ENCODE measurements at places on chromosomes 11 and 22.

DNA sequence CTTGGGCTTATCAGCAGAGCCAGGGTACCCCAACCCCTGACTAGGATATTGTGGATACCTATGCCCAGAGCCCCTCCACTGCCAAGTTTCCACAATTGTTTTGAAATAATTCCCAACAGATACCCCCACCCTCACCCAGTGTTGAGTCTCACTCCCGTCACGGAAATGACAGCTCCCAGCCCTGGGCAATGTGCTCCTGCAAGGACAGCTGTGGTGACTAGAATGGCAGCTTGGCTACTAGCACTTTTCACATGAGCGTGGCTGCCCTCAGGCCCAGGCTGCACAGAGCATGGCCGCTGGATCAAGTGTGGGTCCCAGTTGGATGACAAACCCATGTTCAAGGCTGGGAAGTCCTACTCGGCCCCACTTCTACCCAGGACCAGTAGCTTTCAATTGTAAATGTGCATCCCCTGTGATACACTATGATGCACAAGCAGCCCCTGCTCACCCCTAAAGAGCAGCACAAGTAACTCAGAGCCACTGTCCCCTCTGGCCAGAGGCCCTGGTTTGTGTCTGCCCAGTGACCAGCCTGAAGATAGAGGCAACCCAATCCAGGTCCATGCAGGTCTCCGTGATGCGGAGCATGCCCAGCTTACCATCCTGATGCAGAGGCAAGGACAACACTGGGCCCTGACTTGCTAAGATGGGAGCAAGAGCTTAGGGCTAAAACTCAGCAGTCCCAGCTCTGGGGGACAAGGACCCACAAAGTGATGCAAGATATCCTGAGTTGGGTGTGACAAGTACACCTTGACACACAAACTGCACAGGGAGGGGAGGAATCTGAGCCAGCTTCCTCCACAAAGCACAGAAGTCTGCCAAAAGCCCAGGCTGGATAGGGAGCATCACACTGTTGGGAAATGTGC lies 13.2 kb downstream of the KCNQ1OT1 start:
- DNase-seq = no peak

DNA sequence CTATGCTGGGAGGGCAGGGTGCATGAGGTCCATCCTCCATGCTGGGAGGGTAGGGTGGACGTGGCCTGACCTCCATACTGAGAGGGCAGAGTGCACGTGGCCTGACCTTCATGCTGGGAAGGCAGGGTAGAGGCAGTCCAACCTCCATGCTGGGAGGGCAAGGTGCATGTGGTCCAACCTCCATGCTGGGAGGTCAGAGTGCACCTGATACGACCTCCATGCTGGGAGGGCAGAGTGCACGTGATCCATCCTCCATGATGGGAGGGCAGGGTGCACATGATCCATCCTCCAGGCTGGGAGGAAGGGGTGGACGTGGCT lies 622.2 kb downstream of the BRD1 start:
- DNase-seq = no peak

DNA sequence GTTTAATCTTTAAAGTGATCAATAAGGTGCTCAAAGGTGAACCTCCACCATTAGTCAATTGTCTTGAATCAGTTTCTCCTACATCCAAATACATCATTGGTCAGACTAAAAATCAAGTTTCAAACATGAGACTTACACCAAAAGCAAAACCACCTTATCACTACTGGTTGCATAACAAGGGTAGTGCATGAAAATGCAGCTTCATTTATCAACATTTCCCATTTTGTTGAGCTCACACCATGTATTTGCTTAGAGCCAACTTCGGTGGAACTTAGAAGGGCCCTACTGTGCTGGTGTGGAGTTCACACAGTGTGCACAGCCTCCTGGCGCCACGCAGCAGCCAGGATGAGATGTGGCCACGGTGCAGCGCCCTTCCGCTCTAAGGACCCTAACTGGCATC lies 23.1 kb upstream of the PHLDA2 start:
- no peak for DNase-seq

DNA sequence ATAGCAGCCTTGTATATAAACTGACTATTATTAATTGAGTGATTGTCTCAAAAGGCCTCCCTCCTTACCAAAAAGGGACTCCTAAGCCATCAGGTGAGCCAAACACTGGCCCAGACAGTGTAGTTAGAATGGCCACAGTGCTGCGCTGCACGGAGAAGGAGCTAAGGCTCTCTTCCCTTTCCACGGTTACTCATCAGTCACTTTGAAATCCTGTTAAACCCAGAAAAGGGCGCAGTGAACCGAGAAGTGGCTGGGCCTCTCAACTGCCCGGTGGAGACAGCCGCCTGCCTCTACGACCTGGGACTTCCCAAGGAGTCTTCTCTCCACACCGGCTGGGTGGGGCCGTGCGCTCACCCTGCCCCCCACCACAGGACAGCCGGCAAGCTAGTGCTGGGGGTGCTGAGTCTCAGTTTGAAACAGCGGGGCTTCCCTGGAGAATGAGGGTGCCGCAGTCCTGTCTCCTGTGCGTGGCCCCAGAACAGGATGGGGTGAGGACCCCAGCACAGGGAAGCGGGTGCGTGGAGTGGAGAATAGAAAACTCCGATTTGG lies 1.3 kb downstream of the MYH9 start:
- DNase-seq = no peak

DNA sequence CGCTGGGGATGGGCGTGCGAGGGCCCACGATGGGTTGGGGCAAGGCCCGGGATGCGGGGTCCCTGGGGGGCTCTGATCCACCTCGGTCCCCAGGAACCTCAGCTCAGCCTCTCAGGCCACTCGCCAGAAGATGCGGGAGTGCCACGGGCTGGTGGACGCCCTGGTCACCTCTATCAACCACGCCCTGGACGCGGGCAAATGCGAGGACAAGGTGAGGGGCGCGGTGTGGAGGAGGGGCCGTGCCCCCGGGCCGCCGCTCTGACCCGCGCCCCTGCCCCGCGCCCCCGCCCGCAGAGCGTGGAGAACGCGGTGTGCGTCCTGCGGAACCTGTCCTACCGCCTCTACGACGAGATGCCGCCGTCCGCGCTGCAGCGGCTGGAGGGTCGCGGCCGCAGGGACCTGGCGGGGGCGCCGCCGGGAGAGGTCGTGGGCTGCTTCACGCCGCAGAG lies 6.3 kb downstream of the PKP3 start:
- no peak for DNase-seq

DNA sequence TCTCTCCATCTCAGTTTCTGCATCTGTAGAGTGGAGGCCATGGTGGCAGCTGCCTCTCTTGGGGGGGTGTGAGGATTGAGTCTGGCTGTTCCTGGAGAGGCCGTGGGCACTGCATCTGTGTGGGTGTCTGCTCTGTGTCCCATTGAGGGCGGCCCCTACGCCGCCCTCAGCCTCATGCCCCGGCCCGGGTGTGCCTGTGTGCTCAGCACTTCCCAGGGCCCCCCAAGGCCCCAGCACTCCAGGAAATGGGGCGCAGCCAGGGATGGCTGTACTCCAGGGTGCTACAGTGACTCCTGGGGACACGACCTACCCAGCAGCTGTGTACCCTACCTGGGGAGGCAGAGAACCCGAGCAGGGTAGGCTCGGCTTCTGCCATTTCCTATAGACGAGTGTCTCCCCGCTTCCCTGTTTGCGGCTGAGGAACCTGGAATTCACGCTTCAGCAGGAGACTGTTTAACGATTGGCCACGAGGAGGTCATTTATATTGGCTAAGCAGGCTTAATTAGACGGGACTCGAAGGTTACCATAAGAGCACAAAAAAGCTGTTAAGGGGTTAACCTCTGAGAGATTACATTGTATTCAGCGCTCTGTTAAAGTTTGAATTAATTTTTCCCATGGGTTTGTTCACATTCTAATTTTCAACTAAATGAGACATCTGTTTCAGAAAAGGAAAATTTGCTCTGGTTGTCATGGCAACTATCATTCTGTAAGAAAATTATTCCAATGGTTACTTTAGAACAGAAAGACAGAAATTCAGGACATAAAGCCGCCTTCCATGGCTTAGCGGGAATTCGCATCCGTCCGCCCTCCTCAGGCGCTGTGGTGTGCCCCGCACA lies 76.4 kb downstream of the MPPED1 start:
- no peak for DNase-seq

DNA sequence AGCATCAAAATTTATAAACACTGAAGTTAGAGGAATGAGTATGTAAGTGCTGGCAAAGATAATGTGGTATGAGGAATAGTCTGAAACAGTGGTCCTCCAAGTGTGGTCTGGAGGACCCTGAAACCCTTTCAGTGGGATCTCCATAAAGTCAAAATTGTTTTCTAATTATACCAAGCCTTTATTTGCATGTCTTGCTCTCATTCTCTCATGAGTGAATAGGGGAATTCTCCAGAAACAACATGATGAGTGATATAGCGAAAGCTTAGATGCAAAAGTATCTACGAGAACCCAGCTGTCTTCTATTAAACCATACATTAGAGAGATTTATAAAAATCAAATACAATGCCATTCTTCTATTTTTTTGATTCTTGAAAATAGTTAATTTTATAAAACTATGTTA lies 145.0 kb upstream of the RAG2 start:
- no peak for DNase-seq

DNA sequence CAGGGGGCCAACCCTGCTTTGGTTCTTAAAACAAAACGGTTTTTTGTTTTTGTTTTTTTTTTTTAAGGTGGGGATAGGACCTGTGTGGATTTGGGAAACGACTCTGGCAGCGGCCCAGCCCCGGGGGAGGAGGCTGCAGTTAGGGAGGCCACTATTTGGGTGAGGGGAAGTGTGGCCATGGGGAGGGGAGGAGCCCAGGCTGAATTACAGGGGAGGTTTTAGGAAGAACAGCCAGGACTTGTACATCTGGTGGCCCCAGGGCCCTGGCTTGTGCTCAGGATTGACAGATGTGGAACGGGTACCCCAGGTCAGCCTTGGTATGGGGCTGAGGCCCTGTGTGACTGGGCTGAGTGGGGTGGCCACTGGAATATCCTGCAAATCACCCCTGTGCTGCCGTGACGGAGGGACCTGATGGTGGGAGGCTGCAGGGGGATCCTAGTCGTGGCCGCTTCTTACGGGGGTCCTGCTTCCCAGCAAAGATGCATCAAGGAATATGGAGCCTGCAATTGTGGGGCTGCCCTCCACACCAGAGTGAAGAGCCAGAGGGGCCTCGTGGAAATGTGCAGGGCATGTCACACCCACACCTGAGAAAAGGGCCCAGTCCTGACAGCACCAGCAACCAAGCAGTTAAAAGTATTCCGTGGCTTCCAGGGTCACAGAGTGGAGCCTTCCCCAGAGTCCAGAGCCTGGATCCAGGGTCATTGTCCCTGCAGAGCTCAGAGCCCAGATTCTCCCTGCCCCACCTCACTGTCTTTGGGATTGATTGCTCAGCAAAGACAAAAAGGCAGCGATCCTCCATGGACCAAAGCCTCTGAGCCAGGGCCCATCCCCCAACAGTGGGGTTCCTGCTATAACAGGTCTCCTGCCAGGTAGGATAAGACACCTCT lies 55.2 kb upstream of the WNT7B start:
- no peak for DNase-seq

DNA sequence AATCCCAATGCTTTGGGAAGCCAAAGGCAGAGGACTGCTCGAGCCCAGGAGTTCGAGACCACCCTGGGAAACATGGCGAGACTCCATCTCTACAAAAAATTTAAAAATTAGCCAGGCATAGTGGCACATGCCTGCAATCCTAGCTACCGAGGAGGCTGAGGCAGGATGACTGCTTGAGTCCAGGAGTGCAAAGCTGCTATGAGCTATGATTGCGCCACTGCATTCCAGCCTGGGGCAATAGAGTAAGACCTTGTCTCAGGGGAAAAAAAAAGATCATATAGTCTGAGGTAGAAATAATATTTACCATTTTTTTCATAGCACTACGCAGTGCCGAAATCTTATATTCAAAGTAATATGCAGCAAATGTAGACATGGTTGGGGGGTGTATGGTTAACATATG lies 47.8 kb downstream of the MRTFA start:
- DNase-seq = no peak

GRCh38 chr11:63804259-63804658 lies 9.0 kb upstream of the SPINDOC start:
- DNase-seq = no peak

DNA sequence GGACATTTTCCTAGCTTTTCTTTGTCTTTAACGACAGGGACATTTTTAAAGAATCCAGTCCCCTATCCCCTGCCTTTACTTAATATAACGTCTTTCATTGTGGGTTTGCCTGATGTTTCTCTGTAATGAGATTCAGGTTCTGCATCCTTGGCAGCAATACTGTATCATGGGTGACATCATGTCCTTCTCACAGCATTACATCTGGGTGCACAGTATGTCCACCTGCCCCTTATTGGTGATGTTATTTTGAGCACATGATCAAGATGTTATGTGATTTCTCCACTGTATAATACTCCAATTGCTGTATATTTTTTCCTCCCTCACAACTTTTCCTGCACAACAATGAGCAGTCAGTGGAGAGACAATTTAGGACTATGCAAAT lies 9.7 kb upstream of the STK33 start:
- DNase-seq = no peak

- DNase-seq = no peak
Measured at GRCh38 chr11:119538753-119539152, 115.8 kb upstream of the THY1 start.

DNA sequence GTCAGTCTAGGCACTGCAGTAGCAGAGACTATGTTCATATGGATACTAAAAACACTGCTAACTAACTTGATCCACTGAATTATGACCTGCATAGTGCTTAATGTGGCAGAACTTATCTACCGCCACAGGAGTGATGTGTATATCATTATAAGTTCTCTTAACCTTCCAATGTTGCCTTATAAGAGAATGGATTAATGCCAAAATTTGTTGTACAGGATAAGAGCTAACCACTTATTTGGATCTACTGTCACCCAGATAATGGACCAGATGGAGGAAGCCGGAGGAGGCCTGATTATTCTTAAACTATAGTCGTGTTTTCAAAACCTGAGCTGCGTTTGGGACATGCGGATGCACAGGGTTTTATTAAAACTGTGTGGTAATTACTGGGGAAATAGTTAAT lies 1.9 kb upstream of the OR51B4 start:
- DNase-seq = no peak

- peak; percentile 33 for DNase-seq
Measured at GRCh38 chr11:61293867-61294716, 1.0 kb downstream of the VWCE start.

- DNase-seq = peak; percentile 6
Measured at GRCh38 chr11:71447791-71448256, 369 bp downstream of the DHCR7 start.

- DNase-seq = no peak
Measured at GRCh38 chr22:36411589-36412258, 24.0 kb upstream of the MYH9 start.

GRCh38 chr11:38005597-38005996 lies 1407.6 kb upstream of the RAG2 start:
- peak; percentile 74 for DNase-seq

DNA sequence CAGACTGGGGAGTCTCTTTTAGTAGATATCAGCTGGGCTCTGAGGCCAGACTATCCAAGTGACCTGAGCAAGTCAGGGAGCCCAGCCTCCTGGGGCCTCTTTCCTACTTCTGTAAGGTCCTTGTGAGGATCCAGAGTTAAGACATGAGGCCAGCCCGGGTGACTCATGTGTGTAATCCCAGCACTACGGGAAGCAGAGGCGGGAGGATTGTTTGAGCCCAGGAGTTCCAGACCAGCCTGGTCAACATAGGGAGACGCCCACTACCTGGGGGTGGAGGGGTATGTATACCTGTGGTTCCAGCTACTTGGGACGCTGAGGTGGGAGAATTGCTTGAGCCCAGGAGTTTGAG lies 36.9 kb upstream of the POLA2 start:
- DNase-seq = peak; percentile 60

- peak; percentile 12 for DNase-seq
Measured at GRCh38 chr22:28560046-28560742, 119.4 kb downstream of the TTC28 start.

Measured in astrocyte of the spinal cord (primary cell).